Activated T-cell treated with anti-CD3 and anti-CD28 coated beads, Interleukin-2, amount 50 U/mL, for 1 hour (primary cell): ENCODE measurements at places on chromosomes 7 and 10.

GRCh38 chr7:40850017-40850416, 715.2 kb downstream of the SUGCT start:
- no peak for DNase-seq

DNA sequence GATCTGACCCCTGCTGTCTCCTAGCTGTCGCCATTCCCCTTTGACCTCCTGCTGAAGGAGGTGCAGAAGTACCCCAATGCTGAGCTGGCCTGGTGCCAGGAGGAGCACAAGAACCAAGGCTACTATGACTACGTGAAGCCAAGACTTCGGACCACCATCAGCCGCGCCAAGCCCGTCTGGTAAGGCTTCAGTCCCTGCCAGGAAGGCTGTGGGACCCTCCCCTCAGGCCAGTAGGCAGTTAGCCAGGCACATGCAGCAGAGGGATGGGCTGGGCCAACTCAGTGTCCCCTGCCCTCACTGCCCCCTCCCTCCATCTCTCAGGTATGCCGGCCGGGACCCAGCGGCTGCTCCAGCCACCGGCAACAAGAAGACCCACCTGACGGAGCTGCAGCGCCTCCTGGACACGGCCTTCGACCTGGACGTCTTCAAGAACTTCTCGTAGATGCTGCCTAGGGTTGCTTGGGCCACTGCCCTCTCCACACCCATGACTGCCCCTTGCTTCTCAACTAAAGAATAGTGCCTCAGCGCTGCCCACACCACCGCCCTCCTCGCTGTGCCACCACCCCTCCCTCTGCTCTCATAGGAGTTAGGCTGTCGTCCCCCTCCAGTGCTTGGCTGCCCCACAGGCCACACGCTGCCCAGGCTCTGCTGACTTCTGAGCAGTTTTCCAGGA, 41.0 kb upstream of the ZMIZ2 start:
- no peak for DNase-seq

DNA sequence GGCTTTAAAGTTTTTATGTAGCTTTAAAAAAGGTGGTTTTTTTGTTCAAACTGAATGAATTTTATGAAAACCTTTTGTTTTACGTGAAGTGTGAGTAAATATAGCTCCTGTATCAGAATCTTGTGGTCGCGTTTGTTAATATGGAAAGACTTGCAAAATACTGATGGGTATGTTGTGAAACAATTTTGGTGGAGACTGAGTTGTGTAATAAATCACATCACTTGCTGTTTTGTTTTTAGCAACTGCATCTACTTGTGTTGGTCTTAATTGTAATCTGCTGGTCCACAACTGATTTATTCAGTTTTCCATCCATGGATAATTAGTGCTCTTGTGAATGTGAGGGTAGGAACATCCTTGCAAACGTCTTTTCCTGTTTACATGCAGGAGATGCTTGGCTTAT, 10.5 kb downstream of the PLXDC2 start:
- DNase-seq, result no peak

- DNase-seq, result no peak
Observed at GRCh38 chr10:77333610-77334340, 303.8 kb downstream of the KCNMA1 start.

GRCh38 chr7:106881984-106882383, 16.9 kb downstream of the PIK3CG start:
- no peak for DNase-seq

GRCh38 chr7:19958309-19958896, 185.0 kb upstream of the TMEM196 start:
- DNase-seq, result no peak

- DNase-seq, result no peak
Observed at GRCh38 chr7:153385502-153385901, 626.0 kb downstream of the ACTR3B start.

DNA sequence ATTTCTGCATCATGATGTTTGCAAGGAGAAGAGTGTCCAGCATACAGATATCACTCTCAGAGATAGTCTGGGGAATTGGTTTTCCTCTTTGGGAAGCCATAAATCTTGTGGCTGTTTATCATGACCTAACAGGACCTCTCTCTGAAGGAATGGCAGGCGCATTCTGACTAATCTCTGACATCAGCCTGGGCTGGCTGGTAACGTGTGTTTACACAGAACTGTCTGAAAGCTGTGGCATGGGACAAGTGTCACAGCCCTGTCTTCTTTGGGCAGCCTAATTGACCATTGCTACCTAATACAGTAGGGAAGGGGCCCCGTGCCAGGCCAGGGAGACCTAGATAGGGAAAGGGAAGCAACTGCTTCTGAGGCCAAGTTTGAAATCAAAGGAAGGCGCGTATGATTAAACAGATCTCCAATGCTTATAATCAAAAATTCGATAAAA, 73.9 kb upstream of the CABCOCO1 start:
- no peak for DNase-seq

DNA sequence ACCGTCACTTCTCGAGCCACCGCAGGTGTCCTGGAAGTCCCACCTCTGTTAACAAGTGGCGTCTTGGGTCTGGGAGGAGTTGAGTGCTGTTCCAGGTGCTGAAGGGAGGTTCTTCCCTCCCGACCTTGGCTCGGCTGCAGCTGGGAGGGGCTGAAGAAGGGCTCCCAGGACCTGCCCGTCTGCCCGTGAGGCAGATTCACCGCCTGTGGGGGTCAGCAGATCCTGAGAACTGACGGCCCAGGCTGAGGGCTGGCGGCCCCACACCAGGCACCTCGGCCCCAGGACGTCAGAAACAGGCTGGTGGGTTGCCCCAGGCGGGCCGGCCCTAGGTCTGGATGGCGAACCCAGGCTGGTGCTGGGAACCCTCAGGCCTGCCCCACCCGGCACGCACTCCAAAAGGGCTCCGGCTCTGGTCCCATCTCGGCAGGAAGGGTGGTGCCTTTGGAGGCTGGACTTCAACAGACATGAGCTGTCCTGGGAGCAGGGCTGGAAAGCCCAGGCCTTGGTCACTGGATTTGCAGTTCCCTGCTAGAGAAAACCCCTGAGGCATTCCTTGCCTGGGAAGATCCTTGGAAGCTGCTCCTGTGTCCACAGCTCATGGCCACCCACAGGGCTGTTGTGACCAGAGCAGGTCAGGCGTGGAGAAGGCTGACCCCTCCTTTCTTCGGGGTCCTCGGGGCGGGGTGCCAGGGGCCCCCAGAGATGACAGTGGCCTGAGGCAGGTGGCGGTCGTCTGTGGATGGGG, 42.6 kb upstream of the CFAP46 start:
- DNase-seq, result no peak

DNA sequence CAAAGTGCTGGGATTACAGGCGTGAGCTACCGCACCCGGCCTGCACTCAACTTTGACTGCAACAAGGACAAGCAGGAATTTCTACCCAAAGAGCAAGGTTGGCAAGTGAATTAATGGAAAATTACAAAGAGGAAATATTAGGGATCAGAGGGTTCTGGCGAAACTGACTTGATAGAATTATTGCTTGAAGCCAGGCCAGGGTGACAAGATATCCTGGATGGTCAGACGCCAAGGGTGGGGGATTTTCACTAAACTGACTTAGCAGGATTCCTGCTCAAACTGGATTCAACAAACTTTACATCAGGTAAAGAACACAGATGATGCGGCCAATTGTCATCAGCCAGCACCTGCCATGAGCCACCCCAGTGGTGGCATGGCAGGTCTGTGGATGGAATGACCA, 603.6 kb upstream of the MGMT start:
- DNase-seq, result no peak

DNA sequence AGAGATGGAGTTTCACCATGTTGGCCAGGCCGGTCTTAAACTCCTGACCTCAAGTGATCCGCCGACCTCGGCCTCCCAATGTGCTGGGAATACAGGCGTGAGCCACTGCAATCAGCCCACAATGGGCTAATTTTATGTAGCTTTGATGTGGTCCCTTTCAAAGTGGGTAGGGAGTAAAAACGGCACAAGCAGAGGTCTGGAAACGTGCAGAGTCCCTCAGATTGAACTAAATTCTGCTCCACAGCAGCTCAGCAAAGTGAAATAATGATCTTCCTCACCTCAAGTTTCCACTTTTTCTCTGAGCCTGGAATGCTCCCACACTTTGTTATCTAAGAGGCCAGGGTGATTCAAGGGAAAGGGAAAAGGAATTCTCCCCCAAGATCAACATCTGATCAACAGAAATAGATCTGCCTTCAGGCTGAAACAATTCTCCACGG, 6.1 kb downstream of the CCDC3 start:
- no peak for DNase-seq

DNA sequence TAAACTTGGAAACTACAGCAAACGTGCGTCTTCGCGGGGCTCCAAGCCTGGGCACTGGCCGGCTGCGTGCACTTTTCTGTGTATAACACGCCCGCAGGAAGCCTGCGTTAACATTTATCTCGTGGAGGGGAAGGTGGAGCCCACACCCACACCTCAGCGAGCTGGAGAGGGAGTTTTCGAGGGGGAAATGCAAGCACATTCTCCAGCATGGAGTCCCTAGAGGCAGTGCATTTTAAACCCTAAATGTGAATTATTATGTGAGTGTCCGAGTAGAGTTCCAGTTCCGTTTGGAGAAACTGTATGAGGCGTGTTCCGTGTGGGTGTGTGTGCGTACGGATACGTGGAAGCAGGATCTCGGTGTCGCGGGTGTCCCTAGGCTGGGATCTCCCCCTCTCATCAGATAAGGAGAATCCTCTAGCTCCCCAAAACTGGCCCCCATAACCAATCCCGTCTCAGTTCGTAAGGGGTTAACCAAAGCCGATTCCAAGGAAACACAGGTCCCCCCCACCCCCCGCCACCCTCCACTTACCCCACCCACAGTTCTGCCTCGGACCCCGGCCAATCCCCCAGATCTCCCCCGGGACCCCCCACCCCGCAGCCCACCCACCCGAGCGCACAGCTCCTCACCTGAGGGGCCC, 403 bp downstream of the CDK6 start:
- no peak for DNase-seq

DNA sequence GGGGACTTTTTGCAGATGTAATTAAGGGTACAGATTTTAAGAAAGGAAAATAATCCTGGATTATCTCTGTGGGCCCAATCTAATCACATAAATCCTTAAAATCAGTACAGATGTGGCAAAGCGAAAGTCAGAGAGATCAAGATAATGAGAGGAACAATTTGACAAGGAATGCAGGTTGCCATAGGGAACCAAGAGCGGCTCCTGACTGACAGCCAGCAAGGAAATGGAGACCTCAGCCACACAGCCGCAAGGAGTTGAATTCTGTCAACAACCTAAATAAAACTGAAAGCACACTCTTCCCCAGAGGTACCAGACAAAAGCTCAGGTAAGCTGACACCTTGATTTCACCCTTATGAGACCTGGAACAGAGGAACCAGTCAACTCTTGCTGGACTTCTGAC, 3.4 kb upstream of the PNPLA8 start:
- no peak for DNase-seq

DNA sequence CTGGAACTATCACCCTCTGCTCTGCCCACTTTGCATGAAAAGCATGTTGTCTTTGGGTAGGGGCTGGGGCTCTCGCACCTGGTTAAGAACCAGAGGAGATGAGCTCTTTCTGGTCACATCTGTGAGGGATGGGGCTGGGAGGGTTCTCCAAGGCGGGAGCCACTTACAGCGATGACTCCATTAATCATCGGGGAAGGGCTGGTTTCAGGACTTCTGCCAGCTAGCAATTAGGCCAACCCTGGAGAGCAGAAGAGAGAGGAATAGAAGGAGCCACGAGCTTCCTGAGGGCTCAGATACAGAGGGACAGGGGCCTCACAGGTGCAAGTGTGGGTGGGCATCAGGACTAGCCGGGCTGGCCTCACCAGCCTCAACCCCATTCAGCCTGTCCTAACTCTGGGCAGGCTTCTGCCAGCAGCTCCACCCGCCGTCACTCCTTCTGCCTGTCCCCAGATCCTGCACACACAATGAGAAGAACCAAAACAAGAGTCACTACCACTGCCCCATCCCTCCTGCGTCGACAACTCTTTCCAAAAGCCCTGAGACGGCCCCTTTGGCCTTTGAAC, 8.4 kb downstream of the AQP1 start:
- peak; percentile 4 for DNase-seq

GRCh38 chr10:76403912-76404311, 972.5 kb downstream of the LRMDA start:
- DNase-seq, result no peak
